ENCODE measurements at places on chromosomes 11 and 22.
A peak's percentile ranks its signal among the peaks of the same experiment; 100 is the strongest.

- DNase-seq, result no peak
Measured at GRCh38 chr11:87422566-87422965, 384.8 kb downstream of the TMEM135 start.

DNA sequence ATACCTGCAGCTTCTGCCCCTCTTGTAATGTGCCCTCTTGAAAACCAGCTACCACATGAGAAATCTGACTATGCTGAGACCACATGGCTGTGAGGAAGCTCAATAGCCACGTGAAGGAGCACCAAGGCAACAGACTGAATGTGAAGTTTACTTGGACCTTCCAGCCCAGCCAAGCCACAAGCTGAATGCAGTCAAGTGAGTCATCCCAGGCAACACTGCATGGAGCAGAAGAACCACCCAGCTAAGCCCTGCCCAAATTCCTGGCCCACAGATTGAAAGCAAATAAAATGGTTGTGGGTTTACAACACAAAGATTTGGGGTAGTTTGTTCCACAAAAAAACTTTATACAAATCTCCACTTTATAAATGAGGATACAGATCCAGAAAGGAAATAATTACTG is 114.5 kb downstream of the TIMP3 start:
- DNase-seq, result no peak

GRCh38 chr11:3148255-3148989 is 16.7 kb downstream of the OSBPL5 start:
- DNase-seq, result no peak

DNA sequence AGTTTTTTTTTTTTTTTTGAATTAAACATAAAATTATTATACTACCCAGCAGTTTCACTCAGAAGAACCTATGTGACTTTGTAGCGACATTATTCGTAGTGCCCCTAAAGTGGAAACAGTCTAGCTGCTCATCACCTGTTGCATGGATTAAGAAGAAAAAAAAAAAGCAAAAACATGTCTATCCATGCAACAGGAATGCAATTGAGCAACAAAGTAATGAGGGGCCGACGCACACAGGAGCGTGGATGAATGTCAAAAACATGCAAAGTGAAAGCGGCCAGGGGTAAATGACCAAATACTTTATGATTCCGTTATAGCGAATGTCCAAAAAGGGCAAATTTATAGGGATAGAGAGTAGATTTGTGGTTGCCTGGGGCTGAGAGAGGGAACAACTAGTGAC is 16.3 kb downstream of the MYO18B start:
- no peak for DNase-seq

DNA sequence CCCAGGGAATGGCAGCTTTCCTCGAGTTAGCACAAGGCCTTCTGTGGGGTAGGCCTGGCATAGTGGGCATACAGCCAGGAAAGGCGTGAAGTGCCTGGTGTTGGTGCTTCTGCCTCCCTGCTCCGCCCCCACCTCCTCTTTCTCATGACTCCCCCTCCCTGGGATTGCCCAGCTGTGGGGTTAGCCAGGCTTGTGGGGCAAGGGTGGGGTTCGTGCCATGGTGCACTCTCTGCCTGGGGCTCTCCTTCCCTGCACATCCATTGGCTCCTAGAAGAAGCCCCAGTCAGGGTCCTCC is 236.8 kb upstream of the NCAM1 start:
- no peak for DNase-seq

GRCh38 chr11:115244296-115244695 is 259.9 kb downstream of the CADM1 start:
- DNase-seq, result no peak

GRCh38 chr11:26227301-26227746 is 104.6 kb upstream of the ANO3 start:
- DNase-seq, result peak; percentile 70

- peak; percentile 30 for DNase-seq
Measured at GRCh38 chr11:47257517-47258316, at the start of gene NR1H3. Gene NR1H3, plus strand, starts transcription at chr11:47257996. Its CDS starts 1,221 bp downstream, at chr11:47259217.

DNA sequence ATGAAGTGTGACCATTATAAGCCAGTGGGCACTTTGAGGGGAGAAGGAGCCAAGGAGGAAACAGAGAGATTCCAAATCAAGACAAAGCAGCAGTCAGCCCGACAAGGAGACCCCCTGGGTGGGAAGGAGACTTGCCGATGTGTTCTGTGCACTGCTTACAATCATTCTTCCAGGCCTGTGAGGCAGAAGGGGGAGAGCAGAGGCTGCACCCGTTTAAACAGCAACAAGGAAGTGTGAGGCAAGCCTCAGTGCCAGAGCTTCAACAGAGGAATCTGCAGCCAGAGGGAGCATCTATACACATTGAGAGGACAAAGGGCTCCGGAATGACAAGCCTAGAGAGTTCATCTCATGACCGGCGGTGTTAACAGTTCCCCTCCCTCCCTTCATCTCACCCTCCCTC is 121.1 kb downstream of the NXPE2 start:
- no peak for DNase-seq

DNA sequence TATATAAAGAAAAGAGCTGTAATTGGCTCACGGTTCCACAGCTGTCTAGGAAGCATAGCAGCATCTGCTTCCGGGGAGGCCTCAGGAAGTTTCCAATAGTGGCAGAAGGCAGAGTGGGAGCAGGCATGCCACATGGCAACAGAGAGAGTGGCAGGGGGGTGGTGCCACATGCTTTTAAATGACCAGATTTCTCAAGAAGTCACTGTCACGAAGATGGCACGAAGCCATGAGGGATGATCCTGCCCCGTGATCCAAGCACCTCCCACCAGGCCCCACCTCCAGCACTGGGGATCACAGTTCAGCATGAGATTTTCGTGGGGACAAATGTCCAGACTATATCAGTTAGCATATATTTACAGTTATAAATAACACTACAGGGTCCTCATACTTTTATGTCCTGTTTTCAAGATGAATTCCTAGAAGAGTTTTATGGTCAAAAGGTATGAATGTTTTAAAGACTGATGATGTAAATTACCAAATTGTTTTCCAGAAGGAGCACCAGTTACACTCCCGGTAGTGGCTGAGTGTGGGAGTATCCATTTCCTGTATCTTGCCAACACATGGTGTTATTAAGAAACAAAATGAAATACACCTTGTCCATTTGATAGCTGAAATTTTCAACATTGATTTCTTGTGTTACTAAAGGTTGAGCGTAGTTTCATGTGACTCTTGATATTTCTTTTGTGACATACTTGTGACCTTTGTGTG is 19.2 kb downstream of the FAM118A start:
- DNase-seq, result no peak

- DNase-seq, result no peak
Measured at GRCh38 chr22:46460857-46461256, 76.6 kb downstream of the CELSR1 start.

- DNase-seq, result no peak
Measured at GRCh38 chr11:71456831-71457230, 3.8 kb downstream of the NADSYN1 start.

DNA sequence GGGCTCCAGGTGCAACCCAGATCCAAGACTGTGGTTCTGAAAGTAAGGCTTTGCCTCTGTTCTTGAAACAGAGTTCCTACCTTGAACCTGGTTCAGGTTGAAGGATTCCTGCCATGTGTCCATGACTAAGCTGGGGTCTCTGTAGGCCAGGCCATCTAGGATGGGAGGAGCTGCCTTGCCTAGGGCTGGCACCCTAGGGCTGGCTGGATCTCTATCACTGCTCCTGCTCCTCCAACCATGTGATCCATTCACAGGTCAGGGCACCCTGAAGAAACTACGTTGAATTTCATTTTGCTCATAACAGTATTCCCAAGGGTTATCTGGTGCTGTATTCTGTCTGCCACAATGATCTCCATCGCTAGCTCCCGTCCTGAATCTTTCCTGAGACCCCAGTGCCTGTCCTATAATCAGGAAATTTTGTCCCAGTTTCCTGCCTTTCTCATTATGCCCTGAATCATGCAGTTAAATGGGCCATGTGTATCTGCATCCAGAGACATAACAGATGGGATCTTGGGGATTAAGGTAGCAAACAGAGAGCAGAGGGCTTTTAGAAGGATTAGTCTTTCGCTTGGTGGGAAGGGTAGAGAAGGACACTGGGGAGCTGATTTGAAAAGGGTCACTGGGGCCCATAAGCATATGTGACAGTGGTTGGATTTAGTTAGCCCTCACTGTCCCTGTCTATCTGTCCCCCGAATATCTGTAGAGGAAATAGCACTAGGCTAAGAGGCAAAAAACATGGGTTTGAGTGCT is 98.2 kb upstream of the MTMR2 start:
- DNase-seq, result no peak

GRCh38 chr11:121763526-121763925 is 310.8 kb upstream of the SORL1-AS1 start:
- peak; percentile 3 for DNase-seq

- DNase-seq, result no peak
Measured at GRCh38 chr11:80365076-80365725, 924.4 kb upstream of the TENM4 start.

- DNase-seq, result no peak
Measured at GRCh38 chr11:11035331-11035730, 177.5 kb upstream of the ZBED5 start.
